ENCODE measurements at places on chromosomes 3 and 15. TPM values are rescaled to one million over a fixed set of nuclear protein-coding genes. Genes with fewer than 3 reads are reported as not detected.

HRG gene
- total RNA-seq: not detected

RBPMS2 gene
- not detected for total RNA-seq

ELL3 gene
- total RNA-seq: 3.5 TPM

CCR8 gene
- total RNA-seq: not detected

PLSCR4 gene
- total RNA-seq: 52.2 TPM

CCNB2 gene
- total RNA-seq: 10.1 TPM

All from smooth muscle cell of the coronary artery (primary cell).